ENCODE measurements at places on chromosomes 2 and 18. TPM values are rescaled to one million over a fixed set of nuclear protein-coding genes. Genes with fewer than 3 reads are reported as not detected.

Gene CYP27C1
- total RNA-seq = not detected

Gene LIPG
- total RNA-seq = 0.15 TPM

Gene DLX2
- not detected for total RNA-seq

Gene SEMA4C
- 9.0 TPM for total RNA-seq

Gene CFAP221
- total RNA-seq = not detected

Gene CYP26B1
- 0.16 TPM for total RNA-seq

Gene PMAIP1
- total RNA-seq = 93.0 TPM

Measured in activated T-cell treated with anti-CD3 and anti-CD28 coated beads, Interleukin-2, amount 50 U/mL, for 4 hours (primary cell).